ENCODE measurements at places on chromosomes 12 and 14. TPM values are rescaled to one million over a fixed set of nuclear protein-coding genes. Genes with fewer than 3 reads are reported as not detected.

GRCh38 chr12:112107306-112108201 is 1.0 kb downstream of the NAA25 start:
- DNase-seq = no peak

DNA sequence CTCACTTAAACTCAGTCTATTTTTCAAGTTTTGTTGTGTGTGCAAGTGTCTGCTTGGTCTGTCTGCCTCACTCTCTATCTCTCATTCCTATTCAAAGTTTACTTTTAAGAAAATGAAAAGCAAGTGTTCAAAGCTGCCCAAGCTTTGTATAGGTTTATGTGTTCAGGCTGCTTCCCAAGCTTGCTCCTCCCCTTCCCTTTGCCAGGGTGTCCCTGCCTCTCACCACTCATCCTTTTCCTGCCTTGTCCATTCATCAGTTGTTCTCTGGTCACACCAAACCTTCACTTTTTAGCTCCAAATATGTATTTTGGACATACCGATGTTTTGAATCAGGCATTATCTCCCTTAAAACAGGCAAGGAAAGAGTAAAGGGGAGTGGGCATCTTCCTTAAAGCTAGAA is 41.3 kb downstream of the STK38L start:
- DNase-seq = no peak

GRCh38 chr12:54977857-54978256 is 6.7 kb downstream of the TESPA1 start:
- DNase-seq = no peak

GRCh38 chr12:1174659-1175058 is 183.6 kb downstream of the ERC1 start:
- no peak for DNase-seq

GRCh38 chr14:49766839-49767238 is 1.1 kb upstream of the KLHDC2 start:
- no peak for DNase-seq

OAS2 gene
- 0.30 TPM for total RNA-seq

DNA sequence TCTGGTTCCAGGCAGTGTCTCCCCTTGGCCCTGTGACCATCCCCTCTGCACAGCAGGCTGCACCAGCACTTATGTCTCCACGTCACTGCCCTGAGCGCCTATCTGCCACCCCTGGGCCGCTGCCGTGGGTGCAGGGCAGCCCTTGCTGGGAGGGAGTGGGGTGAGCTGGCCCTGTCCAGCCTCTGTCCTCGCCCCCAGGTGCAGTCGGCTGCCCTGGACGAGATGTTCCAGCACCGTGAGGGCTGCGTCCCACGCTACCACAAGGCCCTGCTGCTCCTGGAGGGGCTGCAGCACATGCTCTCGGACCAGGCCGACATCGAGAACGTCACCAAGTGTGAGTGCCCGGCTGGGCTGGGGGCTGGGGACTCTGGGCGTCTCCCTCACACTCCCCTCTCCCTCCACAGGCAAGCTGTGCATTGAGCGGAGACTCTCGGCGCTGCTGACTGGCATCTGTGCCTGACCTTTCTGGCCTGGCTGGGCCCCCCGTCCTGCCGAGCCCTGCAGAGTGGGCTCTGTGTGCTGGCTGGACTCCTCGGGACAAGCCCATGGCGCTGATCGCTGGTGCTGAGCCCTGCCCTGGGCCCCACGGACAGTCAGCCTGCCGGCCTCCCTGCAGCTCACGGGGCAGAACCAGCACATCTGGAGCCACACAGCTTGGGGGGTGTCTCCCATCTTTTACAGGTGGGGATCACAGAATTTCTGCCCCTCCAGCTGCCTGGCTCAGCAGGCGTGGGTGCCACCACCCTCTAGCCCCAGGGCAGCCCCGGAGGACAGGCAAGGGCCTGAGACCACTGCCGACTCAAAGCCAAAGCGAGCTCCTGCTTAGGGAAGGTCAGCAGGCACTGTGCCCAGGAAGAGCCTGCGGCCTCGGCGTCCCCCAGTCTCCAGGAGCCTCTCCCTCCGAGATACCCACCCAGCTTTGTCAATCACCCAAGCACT is 7.9 kb upstream of the PUS1 start:
- DNase-seq = no peak

- DNase-seq = no peak
Observed at GRCh38 chr12:49901986-49902385, 1.7 kb downstream of the FAIM2 start.

DNA sequence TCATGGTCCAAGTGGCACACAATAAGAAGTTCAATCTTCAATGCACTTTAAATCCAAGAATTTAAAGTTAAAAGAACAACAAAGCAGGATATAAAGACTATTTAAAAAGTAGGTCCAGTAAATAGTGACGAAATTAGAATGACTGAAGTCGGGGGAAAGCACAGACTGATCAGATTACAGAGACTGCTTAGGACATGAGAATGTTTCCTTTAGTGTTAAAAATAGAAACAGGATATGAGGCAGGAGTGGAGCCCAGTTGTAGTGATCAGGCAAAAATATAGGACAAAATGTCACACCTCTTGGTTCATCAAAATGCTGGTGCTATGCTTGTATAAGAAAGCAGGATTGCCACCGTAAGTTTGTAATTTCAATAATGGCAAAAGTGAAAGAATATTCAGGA is 52.2 kb upstream of the CD163 start:
- DNase-seq = peak; percentile 48

GRCh38 chr12:103572312-103573045 is 14.6 kb upstream of the STAB2 start:
- DNase-seq = no peak

GRCh38 chr12:122079033-122079531 is 526 bp downstream of the MLXIP start:
- no peak for DNase-seq

DNA sequence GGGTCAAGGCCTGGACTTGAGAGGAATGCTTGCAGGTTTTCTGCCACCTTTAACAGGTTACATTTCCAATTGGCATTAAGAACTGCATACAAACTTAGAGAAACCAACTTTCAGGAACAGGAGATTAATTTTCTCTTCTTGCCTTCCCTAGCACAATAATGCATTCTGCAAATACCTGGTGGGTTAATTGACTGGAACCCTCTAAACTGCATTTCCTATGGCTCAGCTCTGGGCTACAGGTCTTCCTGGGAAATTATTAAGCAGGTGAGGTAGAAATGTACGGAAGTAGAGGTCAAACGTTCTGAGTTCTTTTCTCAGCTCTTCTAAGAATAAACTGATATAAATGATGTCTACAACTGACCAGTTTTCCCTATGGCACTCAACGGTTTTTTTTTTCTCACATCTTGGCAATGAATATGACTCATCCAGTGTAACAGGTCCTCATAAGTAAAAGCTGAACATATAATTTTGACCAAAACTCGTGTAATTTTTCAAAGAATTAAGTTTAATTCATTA is 144.9 kb upstream of the PELI2 start:
- no peak for DNase-seq

GRCh38 chr14:29927376-29928116 is at the start of gene PRKD1:
Gene PRKD1, minus strand, starts transcription at chr14:29927847.
- no peak for DNase-seq

DNA sequence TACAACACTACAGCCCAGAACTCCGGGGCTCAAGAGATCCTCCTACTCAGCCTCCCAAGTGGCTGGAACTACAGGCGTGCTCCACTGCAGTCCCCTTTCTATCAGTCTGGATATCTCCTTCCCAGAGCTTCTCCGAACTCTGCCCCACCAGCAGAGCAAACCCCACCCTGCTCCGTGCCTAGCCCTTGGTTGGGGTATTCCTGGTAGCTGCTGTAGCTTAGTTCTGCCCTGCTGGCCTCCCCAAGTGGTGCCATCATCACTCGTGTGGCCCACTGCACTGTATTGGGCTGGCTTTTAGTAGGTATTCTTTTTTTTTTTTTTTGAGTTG is 9.5 kb downstream of the HSP90AA1 start:
- DNase-seq = no peak

GRCh38 chr14:103243764-103244737 is 90.0 kb upstream of the EIF5 start:
- DNase-seq = no peak

RIMBP2 gene
- total RNA-seq = not detected

Data from HCT116 (cell line).